ENCODE measurements at places on chromosomes 16 and 17.

GRCh38 chr17:66331038-66331816, 28.8 kb downstream of the PRKCA start:
- no peak for DNase-seq

- DNase-seq, result peak; percentile 96
Measured at GRCh38 chr17:8173056-8173870, 2.9 kb downstream of the TMEM107 start.

DNA sequence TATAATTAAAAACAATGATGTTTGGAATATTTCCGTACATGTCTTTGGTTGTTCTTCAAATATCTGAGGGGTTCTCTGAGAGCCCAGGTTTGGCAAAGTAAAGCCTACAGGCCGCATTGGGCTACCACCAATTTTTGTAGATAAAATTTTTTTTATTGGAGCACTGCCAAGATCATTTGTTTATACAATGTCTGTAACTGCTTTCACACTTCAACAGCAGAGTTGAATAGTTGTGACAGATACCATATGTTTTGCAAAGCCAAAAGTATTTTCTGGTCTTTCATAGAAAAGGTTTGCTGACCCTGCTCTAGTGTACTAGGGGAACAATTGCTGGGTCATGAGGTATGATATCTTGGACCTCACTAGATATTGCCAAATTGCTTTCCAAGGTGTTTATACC, 10.5 kb downstream of the PPM1D start:
- DNase-seq, result peak; percentile 33

DNA sequence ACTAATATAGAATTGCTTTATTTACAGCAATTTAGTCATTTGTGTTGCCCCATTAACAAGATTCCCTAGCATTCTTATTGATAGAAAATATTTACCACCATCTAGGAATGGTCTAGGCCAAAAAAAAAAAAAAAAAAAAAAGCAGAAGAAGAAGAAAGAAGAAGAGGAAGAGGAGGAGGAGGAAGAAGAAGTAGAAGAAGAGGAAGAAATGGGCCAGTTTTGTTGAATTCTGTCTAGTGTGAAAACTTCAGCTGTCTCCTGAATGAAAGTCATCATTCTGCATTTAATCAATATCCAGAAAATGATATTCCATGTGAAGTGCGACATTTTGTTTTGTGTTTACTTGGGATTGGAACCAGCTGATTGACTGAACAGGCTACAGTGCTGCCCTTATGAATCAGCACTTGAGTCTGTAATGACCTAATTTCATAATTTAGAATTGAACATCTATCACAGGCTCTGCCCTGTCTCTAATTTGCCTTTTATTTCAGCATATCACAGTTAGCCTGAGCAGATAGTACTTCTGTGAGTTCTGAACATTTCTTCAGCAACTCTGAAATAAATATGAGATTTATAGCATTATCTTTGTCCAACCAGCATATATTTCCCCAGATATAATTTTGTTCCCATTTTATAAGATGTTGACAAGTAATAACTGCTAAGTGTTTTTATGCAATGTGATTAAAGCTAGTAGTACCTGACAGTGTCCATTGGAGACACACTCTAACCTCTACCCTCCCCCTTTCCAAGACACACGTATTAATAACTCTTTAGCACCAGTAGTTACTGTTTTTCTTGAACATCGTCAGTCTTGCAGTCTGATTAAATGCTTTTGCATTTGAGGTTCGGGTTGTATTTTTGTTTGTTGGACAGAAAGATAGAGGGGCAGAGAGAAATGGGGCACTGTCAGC, 5.9 kb downstream of the ANKFN1 start:
- no peak for DNase-seq

DNA sequence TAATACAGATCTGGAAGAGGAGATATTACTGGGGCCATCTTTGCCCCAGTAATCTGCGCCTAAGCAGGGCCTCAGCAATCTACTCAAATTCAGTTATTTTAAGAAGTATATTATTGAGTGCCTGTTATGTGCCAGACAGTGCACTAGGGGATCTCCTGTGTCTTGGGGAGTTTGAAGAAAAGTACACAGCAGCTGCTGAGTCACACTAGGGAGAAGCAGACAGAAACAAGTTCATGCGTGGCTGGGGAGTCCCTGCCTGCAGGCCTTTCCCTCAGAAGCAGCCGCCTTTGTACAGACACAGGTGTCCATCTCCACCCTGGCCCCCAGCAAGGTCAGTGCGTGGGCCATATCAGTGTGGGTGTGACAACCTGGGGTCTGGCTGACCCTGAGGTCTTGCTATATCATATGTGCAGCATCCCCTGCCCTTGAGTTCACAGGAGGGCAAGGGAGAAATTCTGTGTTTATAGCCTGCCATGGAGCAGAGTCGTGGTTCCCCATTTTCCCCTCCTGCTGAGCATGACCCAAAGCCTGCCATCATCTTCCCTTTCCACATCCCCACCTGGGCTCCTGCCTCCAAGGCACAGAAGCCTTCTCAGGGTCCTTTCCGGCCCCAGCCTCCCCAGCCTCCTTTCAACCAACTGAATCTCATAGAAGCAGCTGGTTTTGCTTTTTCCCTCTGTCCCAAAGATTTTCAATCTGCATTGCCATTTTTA, 229.9 kb upstream of the SDK2 start:
- DNase-seq, result no peak

- no peak for DNase-seq
Measured at GRCh38 chr17:351875-352420, 659 bp downstream of the RPH3AL start.

DNA sequence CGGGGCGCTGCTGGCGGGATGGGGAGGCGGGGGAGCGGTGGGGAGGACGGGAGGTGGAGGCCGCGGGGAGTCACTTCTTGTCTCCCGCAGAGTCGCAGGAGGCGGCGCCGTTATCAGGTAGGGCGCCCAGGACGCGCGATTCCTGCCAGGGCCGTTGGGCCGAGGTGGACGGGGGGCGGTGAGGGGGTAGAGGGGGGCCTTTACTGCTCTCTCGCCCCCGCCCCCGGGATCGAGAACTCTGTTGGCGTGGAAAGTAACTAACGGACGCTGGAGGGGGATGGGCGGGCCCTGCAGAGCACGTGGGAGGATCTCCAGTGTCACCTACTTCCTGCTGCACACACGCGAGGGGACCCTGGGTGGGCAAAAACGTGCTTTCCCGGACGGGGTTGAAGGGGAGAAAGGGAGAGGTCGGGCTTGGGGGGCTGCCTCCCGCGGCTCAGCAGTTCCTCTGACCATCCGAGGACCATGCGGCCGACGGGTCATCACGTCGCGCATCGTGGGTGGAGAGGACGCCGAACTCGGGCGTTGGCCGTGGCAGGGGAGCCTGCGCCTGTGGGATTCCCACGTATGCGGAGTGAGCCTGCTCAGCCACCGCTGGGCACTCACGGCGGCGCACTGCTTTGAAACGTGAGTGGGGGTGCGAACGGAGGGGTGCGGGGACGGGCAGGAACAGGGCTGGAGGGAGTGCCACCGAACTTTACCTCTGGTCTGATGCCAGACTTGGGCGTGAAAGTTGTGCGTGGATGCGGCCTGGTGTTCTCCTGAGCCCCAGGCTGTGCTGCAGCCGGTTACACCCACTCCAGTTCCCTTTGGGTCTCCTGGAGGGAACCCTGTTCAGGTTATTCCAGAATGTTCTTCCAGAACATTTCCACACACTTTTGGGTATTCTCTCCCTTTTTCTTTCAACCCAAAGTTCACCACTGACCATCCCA, 569 bp downstream of the PRSS21 start:
- DNase-seq, result no peak

DNA sequence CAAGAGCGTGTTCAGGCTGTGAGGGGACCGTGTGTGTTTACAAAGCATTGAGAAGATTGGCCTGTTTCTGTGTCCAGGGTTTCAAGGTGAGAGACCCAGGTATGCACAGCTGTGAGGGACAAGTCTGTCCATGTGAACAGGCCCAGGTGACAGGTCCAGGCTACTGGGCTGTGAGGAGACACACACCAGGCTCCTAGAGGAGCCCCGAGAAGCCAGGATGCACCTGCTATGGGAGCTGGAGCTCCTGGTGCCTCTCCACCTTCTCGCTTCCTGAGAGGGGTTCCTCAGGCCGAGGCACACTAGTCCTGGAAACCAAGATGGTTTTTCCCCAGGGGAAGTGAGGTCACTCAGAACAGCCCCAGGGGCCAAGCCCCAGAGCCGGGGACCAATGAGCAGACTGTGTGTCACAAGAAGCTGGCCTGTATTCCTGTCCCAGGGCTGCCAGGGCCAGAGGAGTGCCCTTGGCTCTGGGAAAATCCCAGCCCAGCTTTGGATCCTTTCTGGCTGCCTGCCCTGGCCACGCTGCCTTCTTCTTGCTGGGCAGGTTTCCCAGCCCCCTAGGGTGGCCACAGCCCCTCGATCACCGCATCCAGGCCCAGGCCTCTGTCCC, 153.4 kb upstream of the PLCG2 start:
- peak; percentile 53 for DNase-seq

GRCh38 chr16:31134625-31135534, 647 bp downstream of the PRSS8 start:
- DNase-seq, result peak; percentile 17

GRCh38 chr16:50368410-50369132, at the start of gene BRD7:
Gene BRD7, minus strand, starts transcription at chr16:50368988. Its CDS starts 214 bp downstream, at chr16:50368774.
- peak; percentile 48 for DNase-seq

GRCh38 chr16:3065742-3066439, 451 bp downstream of the IL32 start:
- no peak for DNase-seq

GRCh38 chr16:75506574-75506973, 11.3 kb upstream of the CHST6 start:
- DNase-seq, result no peak

GRCh38 chr17:34248511-34249024, 6.5 kb upstream of the CCL2 start:
- DNase-seq, result no peak

DNA sequence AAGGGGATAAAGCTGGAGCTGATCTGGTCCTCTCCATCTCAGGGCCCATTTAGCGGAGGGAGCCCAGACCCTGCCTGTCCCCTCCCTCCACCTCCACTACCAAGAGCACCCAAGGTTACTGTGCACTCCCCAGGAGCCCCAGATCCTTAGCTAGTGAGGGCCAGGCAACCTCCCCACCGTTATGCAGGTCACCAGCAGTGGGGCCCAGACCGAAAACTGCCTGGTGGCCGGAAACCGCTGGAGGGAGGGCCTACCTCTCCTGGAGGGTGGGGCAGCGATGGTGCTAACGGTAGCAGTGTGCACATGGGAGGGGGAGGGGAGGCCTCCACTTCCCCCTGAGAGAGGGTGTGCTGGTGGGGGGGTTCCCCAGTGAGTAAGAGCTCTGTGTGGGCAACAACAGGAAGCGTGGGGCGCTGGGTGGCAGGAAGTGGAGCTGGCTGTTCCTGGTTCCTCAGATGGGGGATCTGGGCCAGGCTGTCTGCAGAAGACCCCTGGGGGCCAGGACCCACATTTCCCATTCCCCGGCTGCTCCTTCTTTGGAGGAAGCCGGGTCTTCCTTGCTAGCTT, 4.4 kb downstream of the FMNL1 start:
- no peak for DNase-seq

- no peak for DNase-seq
Measured at GRCh38 chr17:8976638-8977037, 11.1 kb upstream of the PIK3R5 start.

DNA sequence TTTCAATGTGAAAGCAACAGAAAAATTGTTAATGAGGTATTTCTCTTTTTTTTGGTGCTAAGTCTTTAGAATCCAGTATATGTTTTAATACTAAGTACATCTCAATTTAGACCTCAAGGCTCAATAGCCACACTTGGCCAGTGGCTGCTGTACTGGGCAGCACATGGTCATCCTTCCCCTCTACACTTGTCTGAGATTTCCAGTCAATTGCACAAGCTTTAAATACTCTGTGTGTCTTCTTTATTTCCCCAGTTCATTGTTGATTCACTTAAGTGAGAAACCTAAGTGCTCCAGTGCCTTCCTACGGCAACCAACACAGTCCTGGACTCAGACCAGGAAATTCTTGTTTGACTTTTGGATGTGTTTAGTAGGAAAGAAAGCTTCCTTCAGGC, 62.2 kb downstream of the TNRC6C start:
- no peak for DNase-seq

- DNase-seq, result no peak
Measured at GRCh38 chr17:33080091-33080490, 88.4 kb downstream of the SPACA3 start.

DNA sequence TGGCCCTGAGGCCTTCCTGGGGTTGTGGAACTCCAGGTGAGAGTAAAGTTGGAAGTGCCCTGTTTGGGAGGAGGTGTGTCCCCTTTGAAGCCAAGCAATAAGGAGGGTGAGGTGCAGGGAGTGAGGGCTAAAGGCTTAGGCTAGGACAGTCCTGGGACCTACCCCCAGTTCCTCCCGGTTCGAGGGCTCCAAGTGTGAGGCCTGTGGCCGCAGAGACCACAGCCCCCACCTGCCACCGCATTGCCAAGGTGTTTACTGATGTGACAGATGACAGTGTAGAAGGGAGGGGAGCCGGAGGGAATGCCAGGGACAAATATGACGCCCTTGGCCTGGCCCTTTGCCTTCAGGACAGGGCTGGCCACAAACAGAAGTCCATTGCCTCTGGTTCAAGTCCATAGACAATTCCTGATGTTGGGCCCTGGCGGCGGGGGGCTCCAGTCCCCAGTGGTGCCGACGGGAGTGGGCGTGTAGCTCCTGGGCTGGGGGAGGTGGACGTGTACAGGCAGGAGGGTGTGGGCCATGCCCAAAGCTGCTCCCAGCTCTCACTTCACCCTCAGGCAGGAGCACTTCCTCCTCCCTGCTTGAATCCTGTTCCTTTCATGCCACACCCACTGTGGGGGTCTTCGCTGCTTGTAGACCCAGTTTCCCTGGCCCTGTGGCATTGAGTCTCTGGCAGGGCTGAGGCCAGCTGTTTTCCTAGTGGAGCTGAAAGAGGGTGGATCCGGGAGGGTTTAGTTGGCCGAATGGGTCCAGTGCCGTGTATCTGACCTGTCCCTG, 3.2 kb downstream of the ADORA2B start:
- no peak for DNase-seq

GRCh38 chr16:11196286-11196828, 59.6 kb downstream of the SOCS1 start:
- DNase-seq, result no peak

DNA sequence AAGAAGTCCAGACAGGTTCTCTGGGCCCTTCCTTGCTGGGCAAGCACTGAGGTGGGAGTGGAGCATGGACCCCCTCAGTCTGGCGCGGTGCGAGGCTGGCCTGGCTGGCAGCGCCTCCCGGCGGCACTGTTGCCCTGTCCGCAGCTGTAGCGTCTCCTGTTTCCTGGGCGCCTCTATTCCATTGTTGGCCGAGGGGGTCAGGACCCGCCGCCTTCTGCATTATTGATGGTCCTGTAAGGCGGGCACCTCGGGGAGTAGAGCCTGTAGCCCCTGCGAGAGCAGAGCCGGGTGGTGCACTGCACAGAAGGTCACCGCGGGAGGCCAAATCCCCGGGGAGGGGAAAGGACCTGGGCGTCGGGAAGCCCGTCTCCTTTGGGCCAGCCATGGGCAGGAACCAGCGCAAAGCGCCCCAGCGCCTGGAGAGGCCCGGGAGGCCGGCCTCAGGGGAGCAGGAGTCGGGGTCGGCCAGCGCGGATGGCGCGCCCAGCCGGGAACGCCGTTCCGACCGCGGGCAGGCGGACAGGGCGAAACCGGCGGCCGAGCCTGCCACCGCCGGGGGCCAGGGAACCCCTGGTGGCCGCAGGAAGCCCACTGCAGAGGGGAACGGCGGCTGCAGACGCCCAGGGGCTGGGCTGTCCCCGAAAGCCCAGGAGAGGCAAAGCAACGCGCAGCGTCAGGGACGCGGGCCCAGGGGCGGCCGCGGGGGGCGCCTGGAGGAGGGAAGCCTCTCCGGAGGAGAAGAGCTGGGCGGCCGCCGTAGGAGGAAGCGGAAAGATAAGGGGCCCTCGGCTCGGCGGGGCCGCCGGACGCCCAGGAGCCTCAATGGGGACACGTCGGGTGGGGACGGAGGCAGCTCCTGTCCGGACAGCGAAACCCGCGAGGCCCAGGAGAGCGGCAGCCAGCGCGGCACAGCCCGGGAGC, at the start of gene MYO15B:
Gene MYO15B (plus strand): TSS at position 126 of the 921 bp plus-strand sequence. CDS start 258 bp downstream, at position 384.
- no peak for DNase-seq

GRCh38 chr17:35368081-35368830, 5.2 kb downstream of the SLFN11 start:
- DNase-seq, result no peak
